NCI-H1092 treated with DMSO at 0.1 percent for 48 hours (cell line): ENCODE measurements at places on chromosomes 12 and 14.
A peak's percentile ranks its signal among the peaks of the same experiment; 100 is the strongest.

DNA sequence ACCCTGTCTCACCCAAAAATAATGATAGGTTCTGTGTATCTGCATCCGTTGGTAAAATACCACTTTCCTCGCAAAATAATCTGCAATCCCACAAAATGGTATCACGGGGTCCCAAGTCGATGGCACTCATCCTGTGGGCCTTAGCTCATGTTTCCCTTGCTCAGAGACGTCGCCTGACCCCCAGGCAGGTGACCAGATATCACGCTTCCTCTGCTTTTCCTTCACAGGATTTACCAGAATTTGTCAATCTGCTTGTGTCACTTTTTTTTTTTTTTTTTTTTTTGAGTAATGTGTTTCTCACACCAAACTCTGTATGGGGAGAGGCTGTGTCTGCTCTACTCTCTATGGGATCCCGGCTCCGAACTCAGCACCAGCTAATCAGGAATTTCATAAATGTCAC, 162.7 kb downstream of the PRKCH start:
- DNase-seq, result no peak

- DNase-seq, result no peak
Observed at GRCh38 chr12:25979563-25979962, 21.1 kb downstream of the RASSF8 start.

DNA sequence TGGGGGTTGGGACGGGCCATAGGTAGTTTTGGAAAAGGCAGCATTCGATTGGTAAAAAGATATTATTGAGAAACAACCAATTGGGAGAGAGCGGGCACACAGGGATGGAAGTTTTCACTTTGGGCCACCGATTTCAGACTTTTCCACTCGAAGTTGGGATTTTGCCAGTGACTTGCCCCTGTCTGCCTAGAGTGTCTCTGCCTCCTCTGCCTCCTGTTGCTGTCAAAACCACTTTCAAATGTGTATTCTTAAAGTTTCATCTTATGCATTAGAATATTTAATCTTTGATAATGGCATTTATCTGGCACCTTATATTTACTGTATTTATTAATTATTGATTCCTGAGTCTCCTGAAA, 182.3 kb downstream of the FUT8 start:
- no peak for DNase-seq

- peak; percentile 9 for DNase-seq
Observed at GRCh38 chr12:108063192-108063591, 65.9 kb upstream of the WSCD2 start.

DNA sequence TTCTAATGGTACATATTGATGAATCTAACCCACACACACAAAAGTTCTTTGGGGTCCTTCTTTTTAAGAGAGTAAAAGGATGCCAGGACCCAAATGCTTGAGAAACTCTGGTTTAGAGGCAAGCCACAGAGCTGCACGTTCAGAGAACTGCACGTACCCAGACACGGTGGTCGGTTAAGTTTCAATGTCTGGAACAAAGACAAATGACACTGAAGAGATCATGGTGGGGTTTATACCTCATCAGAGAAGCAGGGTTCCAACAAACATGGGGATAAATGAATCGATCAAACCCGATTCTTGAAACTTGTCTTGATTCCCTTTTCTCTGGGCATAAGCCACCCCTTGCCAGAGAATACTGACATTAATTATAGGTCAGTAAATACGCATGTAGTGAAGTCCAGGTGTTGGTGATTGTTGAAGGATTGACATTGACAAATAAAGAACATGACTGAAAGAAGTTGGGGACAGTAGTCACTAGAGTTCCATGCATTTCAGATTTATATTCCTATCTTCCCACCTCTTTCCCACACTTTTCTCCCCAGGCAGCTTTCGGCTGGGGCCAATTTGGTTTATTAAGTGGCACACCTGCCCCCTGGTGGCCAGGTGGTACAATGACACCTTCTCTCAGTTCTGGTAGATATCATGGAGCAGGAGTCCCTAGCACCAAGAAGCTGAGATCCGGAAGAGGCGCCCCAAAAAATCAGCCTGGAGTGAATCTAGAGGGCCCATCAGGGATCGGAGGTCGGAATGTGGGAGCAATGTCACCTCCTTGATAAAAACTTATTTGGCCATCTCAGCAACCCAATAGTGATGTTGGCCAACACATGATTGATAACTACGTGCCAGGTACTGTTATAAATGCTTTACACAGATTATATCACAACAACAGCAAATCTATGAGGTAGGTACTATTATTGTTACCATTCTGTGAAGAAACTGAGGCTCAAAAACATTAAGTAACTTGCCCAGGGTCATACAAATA, 17.8 kb upstream of the HDAC7 start:
- peak; percentile 71 for DNase-seq

DNA sequence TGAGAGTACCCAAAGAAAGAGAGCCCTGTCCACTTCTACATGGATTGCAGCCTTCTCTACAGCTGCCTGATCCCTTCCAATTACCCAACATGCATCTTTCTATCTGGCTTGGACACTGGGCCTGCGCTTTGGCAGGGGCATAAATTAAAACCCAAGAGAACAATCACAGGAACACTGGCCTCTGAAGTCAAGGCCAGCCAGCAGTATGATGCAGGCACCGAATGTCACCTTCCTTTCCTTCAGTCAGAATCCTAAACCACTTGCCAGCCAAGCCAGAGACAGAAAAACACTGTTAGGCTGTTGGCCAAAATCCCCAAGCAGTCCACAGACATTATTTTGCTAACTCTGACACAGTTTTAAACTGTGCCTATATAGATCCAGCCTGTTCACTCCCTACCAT, 113.7 kb downstream of the DUSP6 start:
- no peak for DNase-seq

GRCh38 chr12:56645717-56646446, at the start of gene ATP5F1B:
TSS of gene ATP5F1B (minus strand) at chr12:56645984. CDS start at chr12:56645963, 21 bp downstream.
- peak; percentile 98 for DNase-seq

DNA sequence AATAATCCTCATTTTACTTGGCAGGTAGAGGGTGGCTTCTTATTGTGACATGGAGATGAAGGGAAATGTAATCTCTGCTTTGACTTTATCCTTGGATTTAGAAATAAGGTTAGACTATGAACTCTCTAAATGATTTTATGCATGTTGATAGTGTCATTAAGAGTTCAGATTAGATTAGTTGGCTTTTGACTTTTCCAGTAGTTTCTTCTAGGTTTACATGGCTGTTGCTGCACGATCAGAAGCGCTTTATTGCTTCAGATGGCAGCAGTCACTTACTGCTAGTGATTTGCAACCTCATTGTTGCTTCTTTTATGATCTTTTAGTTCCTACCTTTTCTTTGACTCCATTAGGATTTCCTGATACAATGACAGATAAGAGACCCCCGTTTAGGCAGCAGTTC, 32.3 kb downstream of the SLC15A5 start:
- DNase-seq, result no peak

- no peak for DNase-seq
Observed at GRCh38 chr14:32900547-32900946, 38.1 kb upstream of the NPAS3 start.

DNA sequence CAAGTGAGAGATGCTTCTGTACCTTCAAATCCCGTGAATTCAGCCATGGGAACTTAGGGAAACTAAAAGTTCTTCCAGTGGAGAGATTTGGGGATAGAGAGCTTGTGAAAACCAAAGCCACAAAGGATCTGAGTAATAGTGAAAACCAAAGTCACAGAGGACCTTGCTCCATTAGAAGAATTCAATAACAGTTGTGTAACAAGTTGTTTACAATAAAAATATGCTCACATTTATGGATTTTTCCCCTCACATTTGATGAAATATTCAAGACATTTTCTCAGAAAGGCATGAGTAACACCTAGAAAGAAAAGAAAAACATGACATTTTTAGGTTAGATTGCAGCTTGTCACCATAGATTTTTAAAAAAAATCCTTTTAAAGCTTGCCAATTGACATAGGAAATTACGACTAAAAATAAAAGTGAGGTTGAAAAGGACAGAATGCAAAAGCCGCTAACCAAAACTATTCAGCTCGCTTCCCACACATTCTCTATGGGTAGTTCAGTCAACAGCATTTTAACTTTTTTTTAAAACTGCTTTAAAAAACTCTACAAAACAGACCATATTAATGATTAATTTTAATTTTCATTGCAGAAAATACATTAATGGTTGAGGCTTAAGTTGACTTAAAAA, 113.2 kb downstream of the CAND1 start:
- no peak for DNase-seq

- no peak for DNase-seq
Observed at GRCh38 chr12:105862163-105862821, 276.5 kb downstream of the NUAK1 start.

DNA sequence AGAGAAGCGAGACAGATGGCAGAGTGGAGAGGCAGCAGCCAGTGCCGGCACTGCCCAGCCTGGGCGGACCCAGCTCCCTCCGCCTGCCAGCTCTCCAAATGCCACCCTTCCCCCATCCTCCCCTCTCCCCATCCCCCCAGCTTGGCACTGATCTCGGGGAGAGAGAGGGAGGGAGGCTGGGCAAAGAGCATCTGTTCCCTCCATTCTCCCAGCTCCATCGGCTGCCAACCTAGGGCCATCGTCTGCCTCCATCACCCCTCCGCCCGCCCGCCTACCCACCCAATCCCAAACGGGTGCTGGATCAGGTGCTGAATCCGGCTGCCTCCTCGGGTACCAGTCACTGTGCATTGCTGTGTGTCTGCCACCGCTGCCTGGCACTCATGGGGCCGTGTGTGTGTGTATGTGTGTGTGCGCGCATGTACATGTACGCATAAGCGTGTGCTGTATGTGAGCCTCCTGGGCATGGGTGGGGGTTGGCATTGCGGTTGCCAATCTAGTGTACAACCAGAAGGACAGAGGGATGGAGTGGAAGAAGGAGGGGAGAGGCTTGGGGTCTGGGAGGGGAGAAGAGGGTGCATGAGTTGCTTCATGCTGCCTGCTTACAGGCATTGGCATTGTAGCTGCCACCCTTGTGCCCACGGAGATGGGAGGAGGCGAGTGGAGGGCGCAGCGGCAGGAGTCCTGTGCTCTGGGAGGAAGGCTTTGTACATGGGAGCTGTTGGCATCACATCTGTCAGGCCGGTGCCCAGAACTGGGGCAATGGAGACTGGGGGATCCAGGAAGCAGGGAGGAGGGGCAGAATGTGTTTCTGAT, 38.4 kb downstream of the ZFHX2 start:
- DNase-seq, result peak; percentile 90

DNA sequence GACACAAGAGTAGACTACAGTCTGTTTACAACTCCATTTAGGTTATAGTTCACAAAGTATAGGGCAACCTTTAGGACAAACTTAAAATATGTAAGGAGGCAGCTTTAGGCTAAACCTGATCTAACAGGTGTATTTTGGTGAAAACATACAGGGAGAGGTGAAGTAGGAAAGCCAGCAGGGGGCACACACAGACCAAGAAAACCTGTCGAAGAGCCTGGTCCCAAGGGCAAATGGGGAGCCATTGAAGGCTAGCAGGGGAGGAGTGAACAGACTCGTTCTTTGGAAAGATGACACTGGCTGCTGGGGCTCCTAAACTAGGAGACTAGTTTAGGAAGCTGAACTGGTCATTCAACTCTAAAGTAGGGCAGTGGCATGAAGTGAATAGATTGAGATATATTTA, 138.8 kb upstream of the WSCD2 start:
- DNase-seq, result peak; percentile 35

GRCh38 chr14:101250948-101251811, 310.1 kb upstream of the DIO3 start:
- no peak for DNase-seq

GRCh38 chr12:113933201-113933786, 32.8 kb downstream of the RBM19 start:
- DNase-seq, result no peak

GRCh38 chr14:95679998-95680735, 6.1 kb upstream of the TCL1B start:
- DNase-seq, result peak; percentile 76

DNA sequence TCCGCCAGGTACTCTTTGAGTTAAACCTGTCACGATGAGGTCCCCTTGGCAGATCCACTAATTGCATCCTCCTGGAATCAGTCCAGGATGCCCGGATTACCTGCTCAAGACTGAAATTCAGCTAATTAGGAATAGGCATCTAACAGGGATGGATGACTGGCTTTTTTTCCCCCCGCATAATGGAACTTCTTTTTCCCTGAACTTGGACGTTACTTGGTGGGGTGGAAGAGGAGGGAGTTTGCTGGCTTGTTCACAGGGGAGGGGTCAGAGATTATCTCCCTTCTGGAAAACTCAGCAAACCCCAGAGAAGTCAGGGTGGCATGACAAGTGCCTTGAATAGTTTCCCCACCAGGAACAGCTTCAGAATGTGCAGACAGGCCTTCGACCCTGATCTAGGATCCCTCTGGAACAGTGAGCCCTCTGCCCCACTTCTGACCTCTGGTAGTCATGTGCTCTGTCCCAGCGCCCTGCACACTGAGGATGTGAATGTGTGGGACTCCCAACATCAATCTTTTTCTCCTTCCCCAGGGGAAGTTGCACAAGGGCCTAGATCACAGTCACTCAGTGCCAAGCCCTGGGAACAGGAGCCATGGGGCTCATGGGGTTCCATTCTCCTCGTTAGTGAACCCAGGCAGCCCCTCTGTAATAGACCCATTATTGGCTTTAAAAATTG, 142.5 kb downstream of the SMOC1 start:
- DNase-seq, result no peak

GRCh38 chr14:59262717-59263454, 74.4 kb downstream of the DAAM1 start:
- DNase-seq, result peak; percentile 15

DNA sequence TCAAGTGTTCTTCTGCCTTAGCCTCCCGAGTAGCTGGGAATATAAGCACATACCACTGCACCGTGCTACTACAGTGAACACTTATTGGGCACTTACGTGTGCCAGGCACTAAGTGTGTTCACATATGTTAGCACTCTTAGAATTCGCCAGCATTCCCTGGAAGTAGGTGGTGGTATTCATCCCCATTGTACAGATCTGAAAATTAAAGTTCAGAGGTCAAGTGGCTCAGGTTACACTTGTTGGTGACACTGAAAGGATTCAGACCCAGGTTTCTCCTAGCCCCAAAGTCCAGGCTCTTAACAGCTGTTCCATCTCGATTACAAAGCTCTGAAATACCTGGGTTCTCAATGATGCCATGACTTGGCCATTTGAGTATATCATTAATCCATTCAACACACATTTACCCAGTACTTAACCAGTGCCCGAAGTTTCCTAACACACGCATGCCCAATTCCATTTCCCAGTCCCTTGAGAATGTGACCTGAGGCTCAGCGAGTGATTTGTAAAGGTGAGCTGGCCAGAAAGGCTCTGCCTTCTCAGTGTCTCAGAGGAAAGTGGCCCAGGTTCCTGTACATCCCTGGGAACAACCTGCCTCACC, 4.8 kb downstream of the MVK start:
- DNase-seq, result no peak

- DNase-seq, result no peak
Observed at GRCh38 chr12:14219156-14219555, 146.3 kb upstream of the ATF7IP start.

- no peak for DNase-seq
Observed at GRCh38 chr14:38233218-38233617, 22.7 kb downstream of the CLEC14A start.

GRCh38 chr14:103115845-103116572, 7.3 kb upstream of the TNFAIP2 start:
- no peak for DNase-seq

DNA sequence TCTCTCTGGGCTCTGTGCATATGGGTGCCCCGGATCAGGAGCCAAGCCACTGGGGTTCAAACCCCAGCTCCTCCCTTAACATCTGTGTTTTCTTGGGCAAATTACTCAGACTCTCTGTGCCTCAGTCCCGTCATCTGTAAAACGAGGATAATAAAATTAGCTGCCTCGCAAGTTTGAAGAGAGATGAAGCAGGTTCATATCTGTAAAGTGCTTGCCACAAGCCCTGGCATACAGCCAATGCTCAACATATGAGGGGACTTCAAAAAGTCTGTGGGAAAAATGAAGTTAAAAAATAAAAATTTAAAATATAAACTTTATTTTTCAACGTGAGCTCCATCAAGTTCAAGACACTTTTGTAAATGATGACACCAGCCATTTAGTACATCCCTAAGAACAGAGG, 276.7 kb downstream of the FOXN3 start:
- DNase-seq, result no peak
